ENCODE measurements at places on chromosomes 6 and 20. TPM values are rescaled to one million over a fixed set of nuclear protein-coding genes. Genes with fewer than 3 reads are reported as not detected.

The TRDN gene
- not detected for total RNA-seq

The SS18L1 gene
- total RNA-seq = 14.3 TPM

The DCDC2 gene
- total RNA-seq = not detected

The TOX2 gene
- 2.2 TPM for total RNA-seq

The FILIP1 gene
- under 0.01 TPM for total RNA-seq

DNA sequence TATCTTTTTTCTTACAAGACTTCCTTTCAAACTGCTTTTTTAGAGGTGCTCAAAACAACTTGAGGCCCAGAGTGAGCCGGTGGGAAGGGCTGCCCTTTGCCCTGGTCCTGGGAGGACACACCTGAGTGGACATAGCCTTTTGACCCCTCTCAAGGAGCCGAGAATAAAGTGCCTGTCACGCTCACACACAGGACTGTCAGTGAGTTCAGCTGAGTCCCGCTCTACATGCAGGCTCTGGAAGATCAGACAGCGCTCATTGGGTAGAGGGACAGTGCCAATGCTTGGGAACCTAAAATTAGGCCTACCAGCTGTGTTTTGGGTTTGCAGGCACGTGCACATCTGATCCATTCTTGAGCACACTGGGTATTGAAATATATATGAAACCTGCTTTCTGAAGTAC is 387.8 kb downstream of the CD83 start:
- no peak for DNase-seq

- DNase-seq = peak; percentile 72
These were observed 24.6 kb downstream of the DLL1 start for GRCh38 chr6:170266061-170266825.

GRCh38 chr6:14117158-14118090 is at the start of gene CD83:
TSS of gene CD83 (plus strand) at chr6:14117772. CDS start at chr6:14117812, 40 bp downstream.
- DNase-seq = peak; percentile 14

GRCh38 chr20:36936341-36936740 is 15.2 kb downstream of the SAMHD1 start:
- DNase-seq = no peak

DNA sequence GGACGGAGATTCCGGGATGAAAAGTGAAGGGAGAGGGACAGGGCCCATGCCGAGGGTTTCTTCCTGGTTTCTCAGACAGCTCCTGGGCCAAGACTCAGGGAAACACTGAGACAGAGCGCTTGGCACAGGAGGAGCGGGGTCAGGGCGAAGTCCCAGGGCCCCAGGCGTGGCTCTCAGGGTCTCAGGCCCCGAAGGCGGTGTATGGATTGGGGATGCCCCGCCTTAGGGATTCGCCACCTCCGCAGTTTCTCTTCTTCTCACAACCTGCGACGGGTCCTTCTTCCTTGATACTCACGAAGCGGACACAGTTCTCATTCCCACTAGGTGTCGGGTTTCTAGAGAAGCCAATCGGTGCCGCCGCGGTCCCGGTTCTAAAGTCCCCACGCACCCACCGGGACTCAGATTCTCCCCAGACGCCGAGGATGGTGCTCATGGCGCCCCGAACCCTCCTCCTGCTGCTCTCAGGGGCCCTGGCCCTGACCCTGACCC is 55.0 kb upstream of the HLA-A start:
- no peak for DNase-seq

DNA sequence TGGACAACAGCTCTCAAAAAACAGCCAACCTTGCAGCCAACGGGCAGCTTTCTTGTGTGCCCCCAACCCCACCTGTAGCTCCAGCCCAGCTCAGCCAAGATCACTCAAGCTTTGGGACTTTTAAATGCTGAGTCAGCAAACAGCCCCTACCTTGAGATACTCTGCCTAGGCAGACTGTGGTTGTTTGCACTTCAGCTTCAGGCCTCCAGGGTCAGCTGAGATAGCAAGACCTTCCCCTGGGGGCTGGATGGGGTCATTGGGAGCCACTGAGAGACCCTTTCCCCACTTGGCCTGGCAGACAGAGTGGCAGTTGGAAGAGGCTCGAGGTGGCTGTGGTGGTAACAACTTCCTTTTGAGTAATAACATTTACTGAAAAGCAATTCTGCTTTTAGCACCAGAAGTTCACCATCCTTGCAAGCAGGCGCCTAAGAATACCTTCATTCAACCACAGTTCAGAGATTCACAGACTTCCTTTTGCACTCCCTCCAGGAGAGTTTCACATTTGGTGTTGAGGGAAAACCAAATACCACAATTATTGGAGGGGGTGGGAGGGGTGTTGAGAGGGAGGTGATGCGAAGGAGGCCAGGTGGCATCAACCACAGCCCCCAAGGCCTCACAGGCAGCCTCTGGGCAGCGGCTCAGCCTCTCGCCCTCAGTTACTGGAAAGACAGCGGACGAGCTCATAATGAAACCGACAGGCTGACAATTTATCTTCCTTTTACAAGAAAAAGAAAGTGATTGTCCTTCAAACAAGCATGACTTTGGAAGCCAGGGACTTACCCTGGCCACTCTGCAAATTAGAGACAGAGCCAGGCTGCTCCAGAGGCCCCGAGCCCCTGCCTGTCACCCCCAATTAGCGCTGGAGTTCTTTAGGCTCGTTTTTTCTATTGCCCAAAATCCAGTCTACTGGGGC is 148.1 kb downstream of the CEBPB start:
- DNase-seq = peak; percentile 54

DNA sequence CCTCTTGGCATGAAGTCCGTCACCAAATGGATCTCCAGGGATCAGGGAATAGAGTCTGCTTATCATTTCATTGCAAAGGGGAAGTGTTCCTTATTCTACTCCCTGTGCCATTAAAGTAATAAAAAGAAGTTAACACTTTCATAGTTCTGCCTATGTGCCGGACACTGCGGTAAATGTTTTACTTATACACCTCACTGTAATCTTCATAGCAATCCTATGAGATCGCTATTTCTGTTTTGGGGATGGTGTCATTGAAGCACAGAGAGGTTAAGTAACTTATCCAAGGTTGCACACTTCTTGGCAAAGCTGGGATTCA is 177.7 kb downstream of the TSHZ2 start:
- DNase-seq = no peak

DNA sequence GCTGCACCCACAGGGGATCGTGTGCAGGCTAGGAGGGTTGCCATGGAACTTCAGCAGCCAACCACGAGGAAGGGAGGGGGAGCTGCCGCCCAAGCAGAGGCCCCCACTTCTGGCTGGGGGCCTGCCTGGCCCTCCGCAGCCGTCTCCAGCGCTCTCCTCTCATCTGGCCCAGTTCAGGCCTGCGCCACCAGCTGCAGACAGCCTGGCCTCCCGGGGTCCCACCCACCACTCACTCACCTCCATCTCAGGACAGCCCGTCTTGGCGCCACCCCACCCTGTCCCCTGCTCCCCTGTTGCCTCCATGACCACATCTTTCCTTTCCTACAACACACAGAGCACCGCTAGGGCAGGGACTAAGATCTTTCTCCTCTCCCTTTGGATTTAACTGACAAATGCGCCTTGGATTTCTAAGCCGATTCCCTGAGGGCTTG is 98.7 kb downstream of the ANKRD60 start:
- DNase-seq = no peak

GRCh38 chr6:110828396-110828795 is 13.1 kb upstream of the CDK19 start:
- DNase-seq = peak; percentile 18

All from LHCN-M2 (cell line).